ENCODE measurements at places on chromosomes 2 and 18.
A peak's percentile ranks its signal among the peaks of the same experiment; 100 is the strongest.

GRCh38 chr2:151840216-151841046, 12.2 kb upstream of the ARL5A start:
- no peak for DNase-seq

- DNase-seq = no peak
These were observed 21.6 kb downstream of the INPP5D start for GRCh38 chr2:233081731-233082221.

DNA sequence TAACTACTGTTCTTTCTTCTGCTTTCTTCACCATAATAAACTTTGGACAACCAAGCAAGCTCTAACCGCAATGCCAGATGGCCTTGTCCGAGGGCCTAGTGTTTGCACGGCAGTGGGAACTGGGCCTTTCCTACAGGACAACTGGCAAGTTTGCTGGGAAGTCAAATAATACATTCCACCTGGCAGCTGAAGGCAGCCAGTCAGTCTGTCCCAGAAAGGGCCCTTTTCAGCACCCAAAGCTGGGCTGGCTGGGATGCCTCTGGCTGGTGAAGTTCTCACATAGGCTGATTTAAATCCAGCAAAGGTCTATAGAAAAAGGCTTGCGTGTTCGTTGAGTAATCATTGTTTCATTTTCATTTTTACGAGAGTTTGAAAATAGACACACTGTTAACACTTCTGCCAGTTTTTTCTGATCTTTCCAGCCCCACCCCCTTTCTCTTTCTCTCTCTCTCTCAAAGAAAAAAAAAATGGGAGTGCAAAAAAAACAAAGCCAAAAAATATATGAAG, 110.0 kb upstream of the EPAS1 start:
- peak; percentile 25 for DNase-seq

- no peak for DNase-seq
These were observed 193.1 kb upstream of the UBE2E3 start for GRCh38 chr2:180787330-180787729.

DNA sequence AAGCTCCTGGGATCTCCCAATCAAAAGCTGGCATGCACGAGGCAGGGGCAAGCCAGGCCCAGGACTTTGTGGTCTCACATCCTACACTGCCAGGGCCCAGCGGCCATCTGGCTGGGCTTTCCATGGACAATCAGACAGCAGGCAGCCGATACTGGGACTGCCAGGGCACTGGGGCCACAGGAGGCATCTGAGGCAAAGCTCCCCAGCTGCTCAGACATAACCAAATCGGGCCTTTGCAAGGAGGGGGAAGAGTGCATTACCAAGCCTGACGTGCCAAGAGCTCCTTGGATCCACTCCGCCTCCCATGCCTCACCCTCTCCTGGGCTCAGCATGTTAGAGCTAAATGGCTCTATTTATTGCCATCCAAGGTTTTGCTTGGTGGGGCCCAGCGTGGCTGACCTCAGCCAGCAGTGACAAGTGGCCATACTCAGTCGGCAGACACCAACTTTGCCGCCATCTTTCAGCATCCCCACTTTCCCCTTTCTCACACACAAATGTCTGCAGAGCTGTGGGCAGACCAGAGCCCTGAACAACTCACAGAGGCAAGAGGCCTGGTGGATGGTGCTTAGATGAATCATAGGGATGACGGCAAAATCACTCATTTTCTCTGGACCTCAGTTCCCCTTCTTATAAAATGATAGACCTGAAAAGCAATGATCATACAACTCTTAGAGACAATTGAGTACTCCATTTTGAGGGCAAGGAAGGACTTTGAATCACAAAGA, 200.8 kb downstream of the TTC32 start:
- DNase-seq = no peak

DNA sequence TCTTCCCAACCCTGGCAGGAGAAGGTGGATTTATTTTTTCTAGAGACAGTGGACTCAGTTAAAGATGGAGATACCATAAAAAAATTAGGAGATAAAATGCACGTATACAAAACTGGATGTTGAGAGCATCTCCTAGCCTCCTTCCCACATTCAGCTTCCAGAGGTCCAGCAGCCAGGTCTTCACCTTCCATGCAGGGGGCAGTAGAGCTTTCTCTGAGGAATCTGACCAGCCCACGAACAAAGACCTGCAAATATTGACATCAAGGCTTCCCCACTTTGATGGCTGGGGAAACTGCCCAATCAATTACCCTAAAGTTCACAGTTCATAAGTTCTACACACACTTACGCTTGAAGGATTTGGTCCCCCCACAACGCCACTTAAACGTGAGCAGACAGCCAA, 24.5 kb downstream of the AQP4 start:
- no peak for DNase-seq

- no peak for DNase-seq
These were observed 1229.1 kb upstream of the ACVR2A start for GRCh38 chr2:146615778-146616177.

DNA sequence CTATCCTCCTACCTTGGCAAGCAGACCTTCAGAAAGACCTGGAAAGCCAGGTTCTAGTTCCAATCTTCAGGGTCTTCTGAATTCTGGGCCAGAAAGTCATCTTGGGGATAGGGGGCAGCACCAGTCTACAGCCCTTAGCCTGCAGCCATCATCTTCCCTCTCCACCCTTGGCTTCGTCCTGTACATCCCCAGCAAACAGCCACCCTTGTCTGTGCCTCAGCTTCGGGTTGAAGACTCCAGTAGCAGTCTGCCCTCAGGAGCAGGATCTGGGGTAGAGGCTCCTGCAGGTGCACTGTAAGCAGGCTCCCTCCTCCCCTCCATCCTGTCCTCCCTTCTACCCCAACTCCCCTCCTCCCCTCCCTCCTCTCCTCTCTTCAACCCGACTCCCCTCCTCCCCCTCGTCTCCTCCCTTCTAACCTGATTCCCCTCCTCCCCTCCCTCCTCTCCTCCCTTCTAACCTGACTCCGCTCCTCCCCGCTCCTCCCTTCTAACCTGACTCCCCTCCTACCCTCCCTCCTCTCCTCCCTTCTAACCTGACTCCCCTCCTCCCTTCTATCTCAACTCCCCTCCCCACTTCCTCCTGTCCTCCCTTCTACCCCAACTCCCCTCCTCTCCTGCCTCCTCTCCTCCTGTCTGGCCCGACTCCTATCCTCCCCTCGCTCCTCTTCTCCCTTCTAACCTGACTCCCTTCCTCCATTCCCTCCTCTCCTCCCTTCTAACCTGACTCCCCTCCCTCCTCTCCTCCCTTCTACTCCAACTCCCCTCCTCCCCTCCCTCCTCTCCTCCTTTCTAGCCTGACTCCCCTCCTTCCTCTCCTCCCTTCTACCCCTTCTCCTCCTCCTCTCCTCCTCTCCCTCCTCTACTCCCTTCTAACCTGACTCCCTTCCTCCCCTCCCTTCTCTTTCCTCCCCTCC, 90.1 kb upstream of the SMAD2 start:
- no peak for DNase-seq

DNA sequence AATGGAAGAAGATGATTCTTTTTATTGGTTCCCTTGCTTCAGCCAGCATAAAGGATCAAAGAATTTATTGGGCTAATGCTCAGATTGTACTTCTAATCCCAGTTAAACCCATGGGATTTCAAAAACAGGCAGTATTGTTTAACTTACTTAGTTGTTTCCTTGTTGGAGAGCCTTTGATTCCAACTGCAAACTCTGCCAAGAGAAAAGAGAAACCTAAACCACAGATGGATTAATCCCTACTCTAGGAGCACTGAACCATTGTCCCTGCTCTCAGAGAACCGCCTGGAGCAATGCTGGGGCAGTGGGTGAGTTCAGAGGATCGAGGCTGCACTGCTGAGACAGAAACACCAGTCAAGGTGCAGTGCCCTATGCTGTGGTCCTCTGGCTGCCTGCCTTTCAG, 44.9 kb upstream of the SIGLEC15 start:
- DNase-seq = no peak

DNA sequence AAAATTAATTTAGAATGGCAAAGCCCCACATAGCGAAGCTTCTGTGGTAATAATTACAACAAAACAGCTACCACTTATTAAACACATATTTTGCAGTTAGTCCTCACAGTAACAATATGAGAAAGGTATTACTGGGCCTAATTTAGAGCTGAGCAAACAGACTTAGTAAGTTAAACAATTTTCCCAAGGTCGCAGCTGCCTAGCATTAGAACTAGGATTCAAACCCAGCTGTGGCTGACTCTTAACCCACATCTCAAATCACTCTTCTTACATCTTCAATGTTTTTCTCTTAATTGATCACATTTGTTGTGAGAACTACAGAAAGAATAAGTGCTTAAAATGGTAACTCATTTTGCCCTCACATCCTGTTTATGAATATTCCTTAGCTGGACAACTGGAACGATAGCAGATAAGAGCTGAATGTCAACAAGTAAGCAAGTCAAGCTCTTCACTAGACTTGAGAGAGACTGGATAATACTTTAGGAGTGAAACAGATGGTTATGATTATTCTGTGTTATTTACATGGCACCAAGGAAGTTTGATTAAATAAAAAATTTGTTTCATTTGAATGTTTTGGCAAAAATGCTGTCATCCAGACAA, 59.4 kb upstream of the TMEM17 start:
- no peak for DNase-seq

DNA sequence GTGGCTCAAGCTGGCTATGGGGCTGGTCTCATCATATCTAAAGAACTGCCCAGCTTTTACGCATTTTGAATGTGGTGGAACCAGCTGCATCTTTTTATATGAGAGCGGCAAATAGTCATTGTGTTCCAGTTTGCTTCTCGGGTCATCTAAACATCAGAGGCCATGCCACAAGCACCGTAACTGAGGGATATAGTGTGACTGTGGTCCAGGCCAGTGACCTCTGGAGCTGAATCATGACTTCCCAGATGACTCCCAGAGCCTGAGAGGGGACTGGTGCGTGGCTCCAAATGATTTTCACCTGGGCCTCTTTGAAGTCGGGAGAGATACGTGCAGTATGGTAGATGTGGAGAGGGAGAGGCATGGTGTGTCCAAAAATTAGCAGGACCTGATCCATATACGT, 271.0 kb downstream of the NEDD4L start:
- DNase-seq = no peak

DNA sequence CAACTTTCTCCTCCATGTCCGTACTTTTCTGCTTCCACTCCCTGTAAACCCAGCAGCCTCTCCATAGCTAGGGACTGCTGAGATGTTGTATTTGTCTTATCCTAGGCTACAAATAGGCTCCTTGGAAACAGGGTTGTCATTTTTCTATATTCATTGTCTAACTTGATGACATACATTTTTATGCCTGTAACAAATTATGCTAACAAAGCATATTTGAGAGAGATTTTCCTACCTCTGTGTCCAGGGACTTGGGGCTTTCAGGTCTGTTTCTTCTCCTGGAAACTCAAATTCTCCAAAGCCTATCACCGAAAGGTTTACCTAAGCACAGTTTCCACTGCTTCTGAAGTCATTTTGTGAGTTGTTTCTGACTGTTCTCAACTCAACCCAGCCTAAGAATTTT, 102.7 kb downstream of the UBE2E3 start:
- no peak for DNase-seq

GRCh38 chr2:7377916-7378569, 460.8 kb downstream of the RNF144A start:
- peak; percentile 53 for DNase-seq

GRCh38 chr2:128374001-128374710, 55.5 kb upstream of the HS6ST1 start:
- no peak for DNase-seq

Measured in DMS 273 treated with DMSO at 0.1 percent for 48 hours (cell line).